PC-3 (cell line): ENCODE measurements at places on chromosomes 16 and 17.

- DNase-seq = no peak
These were observed 6.8 kb upstream of the KCNJ12 start for GRCh38 chr17:21369395-21369794.

- DNase-seq = no peak
These were observed 218.6 kb downstream of the PRKCA start for GRCh38 chr17:66520999-66521398.

- DNase-seq = no peak
These were observed 14.7 kb upstream of the KLHDC4 start for GRCh38 chr16:87780385-87780989.

GRCh38 chr17:64110379-64111152 is 19.4 kb downstream of the ERN1 start:
- DNase-seq = no peak

- DNase-seq = no peak
These were observed 103.7 kb downstream of the AXIN2 start for GRCh38 chr17:65457635-65458257.

- peak; percentile 69 for DNase-seq
These were observed 506 bp downstream of the CAMKK1 start for GRCh38 chr17:3892095-3892998.

- no peak for DNase-seq
These were observed 202.6 kb upstream of the MYOCD start for GRCh38 chr17:12463102-12463501.
